ENCODE measurements at places on chromosomes 5 and 9.

DNA sequence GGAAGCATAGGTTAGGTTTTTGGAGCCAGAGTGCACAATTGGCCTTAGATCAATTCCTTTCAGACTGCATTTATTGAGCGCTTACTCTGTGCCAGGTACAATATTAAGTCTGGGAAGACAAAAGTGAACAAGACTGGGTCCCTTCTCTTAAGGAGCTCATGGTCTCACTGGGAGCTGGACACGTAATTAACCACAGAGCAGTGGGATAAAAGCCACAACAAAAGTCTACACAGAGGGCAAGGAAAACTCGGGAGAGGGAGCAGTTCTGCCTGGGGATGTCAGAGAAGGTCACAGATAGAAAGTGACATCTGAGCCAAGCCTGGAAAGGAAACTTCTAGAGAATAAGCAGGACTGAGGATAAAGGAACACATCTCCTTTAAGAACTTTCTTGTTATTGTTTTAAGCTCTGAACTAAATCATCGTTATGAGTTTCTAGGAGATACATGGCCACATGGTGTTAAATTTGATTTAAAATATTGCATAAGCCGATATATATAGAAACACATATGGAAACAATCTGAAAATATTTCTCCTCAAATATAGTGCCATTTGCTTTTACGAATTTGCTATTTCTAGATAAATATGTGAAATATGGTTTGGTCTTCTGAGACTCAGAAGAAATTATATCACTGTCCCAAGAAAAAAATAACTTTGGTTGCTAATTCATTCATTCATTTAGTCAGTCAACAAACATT lies 40.1 kb upstream of the PDE8B start:
- DNase-seq, result no peak

- DNase-seq, result no peak
These were observed 44.8 kb downstream of the SNCAIP start for GRCh38 chr5:122356855-122357254.

GRCh38 chr5:55601204-55601618 lies 66.4 kb upstream of the PLPP1 start:
- no peak for DNase-seq

DNA sequence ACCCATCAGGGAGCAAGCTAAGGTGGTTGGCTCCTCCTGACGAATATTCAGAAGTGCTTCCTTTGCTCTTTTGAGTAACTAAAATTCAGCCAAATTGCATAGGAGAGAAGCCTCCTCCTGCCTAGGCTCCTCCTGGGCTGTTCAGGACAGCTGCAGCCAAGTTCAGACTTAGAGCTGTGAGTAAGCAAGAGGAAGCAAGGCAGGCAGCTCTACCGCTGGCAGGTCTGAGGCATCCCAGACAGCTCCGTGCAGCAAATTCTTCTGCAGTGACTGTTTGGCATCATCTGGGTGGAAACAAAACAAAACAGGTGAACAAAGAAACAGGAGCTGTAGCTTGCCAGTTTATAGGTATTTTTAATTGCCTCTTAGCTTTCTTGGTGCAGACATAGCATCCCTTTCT lies 421.0 kb downstream of the GADD45G start:
- no peak for DNase-seq

DNA sequence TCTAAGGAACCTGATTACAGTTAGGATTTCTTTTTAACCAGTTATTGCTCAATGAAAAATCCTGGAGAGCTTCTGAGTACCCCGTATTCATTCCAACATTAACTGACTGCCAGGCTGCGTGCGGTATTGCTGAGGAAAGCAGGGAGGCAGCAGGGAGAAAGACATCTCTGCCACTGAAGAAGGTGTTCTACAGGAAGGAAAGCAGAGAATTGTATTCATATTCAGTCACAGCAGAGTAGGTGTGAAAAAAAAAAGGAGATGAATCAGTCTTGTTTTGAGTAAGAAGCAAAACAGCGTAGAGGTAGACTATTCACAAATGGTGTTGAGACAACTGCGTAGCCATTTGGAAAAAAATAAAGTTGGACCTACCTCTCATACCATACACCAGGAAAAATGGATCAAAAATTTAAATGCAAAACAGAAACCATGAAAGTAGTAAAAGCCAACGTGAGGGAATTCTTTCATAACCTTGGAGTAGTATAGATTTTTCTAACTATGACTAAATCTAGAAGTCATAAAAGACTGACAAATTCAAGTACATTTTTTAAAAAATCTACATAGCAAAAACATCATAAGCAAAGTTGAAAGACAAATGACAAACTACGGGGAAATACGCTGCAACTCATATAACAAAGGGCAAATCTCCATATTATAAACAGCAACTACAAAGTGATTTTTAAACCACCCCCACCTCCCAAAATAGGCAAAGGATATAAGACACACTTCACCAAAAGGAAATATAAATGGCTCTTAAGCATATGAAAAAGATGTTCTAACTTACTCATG lies 9.9 kb upstream of the NR4A3 start:
- DNase-seq, result no peak

GRCh38 chr5:85159395-85159794 lies 774.7 kb upstream of the EDIL3 start:
- no peak for DNase-seq

- DNase-seq, result no peak
These were observed 71.3 kb upstream of the HTR4 start for GRCh38 chr5:148725675-148726074.

- no peak for DNase-seq
These were observed 86.8 kb downstream of the CAMK4 start for GRCh38 chr5:111310711-111311620.

DNA sequence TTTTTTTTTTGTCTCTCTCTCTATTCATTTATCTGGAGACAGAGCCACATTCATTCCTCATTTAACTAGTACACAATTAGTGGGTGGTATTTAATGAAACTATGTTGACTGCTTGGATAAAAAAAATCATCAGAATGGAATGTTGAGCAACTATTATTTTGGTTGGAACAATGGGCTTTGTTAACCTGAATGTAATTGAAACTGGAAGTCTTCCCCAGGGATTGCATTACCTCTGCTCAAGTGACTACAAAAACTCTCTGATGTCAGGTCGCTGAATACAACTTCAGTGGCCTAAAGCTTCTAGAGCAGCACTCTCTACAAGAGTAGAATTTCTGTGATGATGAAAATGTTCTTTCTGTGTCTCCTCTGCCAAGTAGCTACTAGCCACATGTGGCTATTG lies 295.8 kb downstream of the DEPDC1B start:
- no peak for DNase-seq

Data from stimulated activated CD8-positive, alpha-beta memory T cell treated with anti-CD3 and anti-CD28 coated beads, Interleukin-15, amount 100 ng/mL, for 1 hour (primary cell).